ENCODE measurements at places on chromosomes 3 and 15.

GRCh38 chr3:115160295-115160694 is 13.2 kb upstream of the ZBTB20 start:
- DNase-seq: no peak

DNA sequence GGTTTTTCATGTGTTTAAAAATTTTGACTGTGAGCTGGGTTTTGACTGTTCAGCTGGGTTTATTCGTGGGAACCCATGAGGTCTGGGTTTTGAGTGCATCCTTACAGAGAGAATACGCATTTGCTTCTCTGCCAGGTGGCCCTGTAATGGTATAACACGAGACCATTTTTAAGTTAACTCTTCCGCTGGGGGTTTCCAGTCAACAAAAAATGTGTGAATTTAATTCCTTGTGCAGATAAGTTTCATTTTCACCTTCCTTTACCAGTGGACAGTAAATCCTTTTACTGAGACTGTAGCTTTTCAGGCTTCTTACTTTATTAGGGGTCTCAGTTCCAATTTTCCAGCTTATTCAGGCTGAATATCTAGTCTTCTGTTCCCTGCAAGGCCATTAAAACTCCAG is 149.6 kb downstream of the OPA1 start:
- DNase-seq: no peak

GRCh38 chr15:68375716-68376220 is 56.2 kb downstream of the ITGA11 start:
- DNase-seq: no peak

GRCh38 chr15:90523373-90523772 is 6.3 kb upstream of the CRTC3 start:
- DNase-seq: no peak

GRCh38 chr3:186772701-186773417 is 10.5 kb upstream of the EIF4A2 start:
- DNase-seq: peak; percentile 45

GRCh38 chr15:56934269-56934668 is 15.8 kb downstream of the TCF12 start:
- DNase-seq: no peak

DNA sequence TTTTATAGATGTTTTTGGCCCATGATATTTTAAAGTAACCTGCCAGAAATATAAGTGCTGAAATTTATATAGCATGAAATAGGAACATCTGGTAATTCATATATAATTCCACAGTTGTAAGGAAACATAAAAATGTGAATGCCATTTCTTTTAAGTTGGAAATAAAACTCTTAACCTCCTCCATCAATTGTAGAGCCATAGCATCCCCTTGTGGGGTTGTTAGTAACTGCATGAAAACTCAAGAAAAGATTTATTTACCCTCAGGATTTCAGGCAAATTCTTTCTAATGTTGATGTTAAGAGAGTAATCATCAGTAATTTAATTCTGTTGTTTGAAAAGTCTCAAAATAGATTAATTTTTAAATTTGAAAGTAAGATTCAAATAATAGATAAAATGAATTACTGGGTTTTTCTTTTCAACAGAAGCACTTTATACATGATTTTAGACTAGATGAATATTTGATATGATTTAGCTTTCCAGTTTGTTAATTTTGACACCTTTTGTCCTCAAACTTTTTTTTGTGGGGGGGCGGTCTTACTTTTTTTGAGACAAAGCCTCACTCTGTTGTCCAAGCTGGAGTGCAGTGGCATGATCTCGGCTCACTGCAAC is 74.7 kb downstream of the RASA2 start:
- DNase-seq: peak; percentile 51

DNA sequence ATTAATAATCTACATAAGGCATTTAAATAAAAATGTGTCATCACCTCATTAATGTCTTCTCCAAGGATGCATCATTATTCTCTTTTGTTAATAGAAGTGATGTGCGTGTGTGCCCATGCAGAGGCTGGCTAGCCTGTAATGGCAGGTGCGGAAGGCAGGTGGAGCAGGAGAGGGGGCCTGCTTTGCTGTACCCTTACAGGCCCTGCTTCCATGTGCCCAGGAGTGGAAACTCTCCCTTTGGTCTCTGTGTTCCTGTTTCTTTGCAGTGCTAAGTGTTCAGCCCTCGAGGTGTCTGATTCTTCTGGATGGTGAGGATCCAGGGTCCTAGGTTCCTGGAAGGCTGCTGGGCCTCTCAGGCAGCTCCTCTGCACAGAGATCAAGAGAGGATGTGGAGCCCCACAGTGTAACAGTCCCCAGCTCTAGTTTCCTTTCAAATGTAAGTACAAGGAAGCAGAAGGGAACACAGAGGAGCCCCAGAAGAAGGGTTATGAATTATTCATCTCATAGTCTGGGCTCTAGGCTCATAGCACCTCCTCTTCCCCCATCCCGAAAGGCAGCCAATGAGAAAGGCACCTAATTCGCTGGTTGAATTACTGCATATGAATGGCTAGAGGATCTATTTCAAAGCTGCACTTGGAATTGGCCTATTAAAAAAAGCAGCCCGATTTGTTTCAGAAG is 39.2 kb upstream of the AGBL1 start:
- DNase-seq: no peak

GRCh38 chr3:110126065-110126464 is 788.7 kb upstream of the DPPA4 start:
- no peak for DNase-seq

GRCh38 chr15:70281811-70282307 is 184.1 kb upstream of the TLE3 start:
- DNase-seq: no peak

DNA sequence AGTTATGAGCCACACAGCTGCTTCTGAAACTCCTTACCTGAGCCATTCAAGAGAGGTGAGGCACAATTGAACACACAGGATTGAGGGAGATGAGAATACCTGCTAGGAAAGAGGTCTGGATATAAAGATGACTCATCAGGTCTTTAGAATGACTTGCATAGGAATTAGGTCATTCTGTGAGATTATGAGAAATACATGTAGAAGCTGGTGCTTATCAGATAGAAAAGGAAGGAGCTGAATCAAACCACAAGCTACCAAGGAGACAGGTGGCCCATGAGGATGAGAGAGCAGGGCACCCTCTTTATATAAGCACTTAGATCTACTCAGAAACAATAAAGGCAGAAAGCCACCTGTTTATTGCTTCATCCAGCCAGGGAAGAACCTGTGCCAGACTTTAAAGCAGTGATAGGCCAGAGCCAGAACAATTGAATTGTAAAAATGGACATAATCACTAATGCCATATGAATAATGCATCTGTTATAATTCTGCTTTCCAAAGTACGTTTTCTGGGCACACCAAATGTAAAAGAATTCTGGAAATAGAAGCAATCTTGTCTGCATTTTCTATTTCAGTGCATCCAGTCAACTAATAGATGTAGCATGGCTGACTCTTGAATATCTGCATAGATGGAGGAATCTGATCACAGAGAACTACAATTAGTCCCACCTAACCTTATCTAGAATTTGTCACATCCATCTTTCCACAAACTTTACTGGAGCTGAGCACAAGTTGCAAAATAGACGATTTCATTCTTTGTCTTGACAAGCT is 74.9 kb downstream of the PIK3R4 start:
- no peak for DNase-seq

DNA sequence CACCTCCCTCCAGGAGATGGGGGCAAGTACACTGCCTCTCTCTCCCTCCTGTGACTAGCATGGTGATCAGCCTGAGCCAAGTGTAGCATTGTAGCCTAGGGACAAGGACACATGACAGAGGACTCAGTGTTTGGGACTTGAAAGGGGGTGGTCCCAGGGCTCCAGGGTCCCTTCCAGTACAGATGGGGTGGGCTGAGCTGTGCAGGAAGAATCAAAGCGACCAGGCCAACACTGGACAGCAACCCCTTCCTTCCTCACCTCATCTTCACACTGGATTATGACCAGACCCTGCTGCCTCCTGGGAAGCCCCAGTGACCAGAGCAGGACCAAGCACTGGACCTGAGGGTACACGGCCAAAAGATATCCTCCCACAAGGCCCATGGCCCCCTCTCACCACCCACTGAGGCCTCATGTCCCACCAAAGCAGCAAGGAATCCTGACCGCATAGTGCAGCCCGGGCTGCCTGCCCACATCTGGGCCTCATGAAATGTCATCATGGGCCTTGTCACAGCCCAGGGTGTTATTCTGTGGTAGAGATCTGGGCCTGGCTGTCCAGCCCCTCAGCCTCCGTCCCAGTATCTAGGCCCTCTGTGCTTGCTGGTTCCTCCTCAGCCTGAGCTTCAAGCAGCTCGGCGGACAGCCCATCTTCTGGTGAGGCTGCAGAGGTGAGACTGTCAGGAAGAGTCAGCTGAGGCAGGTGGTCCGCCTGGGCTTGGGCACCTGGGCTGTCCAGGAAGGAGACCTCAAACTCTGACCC is 9.5 kb downstream of the GORASP1 start:
- no peak for DNase-seq

GRCh38 chr3:125239266-125239665 is 26.7 kb upstream of the SLC12A8 start:
- DNase-seq: no peak

GRCh38 chr3:13886593-13887129 is 6.8 kb upstream of the WNT7A start:
- no peak for DNase-seq

DNA sequence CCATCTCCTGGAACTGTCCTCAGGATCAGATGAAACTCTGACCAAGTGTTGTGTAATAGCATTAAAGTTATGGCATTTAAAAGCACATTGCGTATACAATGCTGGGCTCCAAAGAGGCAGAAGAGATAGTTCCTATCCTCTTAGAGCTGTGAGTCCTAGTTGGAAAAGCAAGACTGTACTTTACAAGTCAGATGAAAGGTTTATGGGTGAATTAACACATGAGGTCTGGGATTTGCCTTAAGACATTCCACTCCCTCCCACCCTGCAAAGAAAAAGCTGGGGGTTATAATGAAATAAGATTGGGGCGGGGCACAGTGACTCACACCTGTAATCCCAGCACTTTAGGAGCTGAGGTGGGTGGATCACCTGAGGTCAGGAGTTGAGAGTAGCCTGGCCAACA is 35.6 kb downstream of the SNAPC5 start:
- DNase-seq: no peak

DNA sequence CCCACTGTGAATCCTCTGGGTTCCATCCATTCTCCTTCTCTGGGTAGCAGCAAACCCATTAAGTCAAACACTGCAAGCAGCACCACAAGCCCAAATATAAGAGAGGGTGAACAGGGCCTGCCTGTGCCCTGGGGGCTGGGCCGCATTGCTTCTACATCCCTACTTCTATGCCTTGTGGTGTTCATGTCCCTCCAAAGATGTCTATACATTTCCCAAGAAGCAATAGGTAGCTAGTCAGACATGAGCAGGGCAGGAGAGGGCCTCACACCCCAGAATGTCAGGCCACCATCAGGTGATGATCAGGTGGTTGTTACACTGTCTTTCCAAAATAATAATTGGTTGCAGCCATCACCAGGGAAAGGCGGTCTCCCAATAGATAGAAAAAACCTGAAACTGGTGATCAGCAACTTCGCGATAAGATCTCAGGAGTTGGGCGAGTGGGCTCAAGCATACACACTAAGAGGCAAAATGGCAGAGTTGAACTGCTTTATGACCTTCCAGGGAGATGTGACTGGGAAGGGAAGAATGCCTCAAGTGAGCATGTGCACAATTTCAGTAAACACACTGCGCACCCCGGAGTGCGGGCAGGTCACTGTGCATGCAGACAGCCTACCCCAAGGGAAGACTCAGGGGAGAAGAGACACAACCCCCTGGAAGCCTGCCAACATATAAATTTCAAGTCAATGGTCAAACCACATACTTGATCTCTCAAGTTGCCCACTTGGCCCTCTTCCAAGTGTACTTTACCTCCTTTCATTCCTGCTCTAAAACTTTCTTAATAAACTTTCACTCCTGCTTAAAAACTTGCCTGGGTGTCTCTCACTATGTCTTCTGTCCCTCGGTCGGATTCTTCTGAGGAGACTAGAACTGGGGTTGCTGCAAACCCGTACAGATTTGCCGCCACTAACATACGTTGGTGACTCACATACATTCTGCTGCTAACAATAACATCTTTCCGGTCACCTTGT is 39.9 kb downstream of the KLF15 start:
- no peak for DNase-seq

DNA sequence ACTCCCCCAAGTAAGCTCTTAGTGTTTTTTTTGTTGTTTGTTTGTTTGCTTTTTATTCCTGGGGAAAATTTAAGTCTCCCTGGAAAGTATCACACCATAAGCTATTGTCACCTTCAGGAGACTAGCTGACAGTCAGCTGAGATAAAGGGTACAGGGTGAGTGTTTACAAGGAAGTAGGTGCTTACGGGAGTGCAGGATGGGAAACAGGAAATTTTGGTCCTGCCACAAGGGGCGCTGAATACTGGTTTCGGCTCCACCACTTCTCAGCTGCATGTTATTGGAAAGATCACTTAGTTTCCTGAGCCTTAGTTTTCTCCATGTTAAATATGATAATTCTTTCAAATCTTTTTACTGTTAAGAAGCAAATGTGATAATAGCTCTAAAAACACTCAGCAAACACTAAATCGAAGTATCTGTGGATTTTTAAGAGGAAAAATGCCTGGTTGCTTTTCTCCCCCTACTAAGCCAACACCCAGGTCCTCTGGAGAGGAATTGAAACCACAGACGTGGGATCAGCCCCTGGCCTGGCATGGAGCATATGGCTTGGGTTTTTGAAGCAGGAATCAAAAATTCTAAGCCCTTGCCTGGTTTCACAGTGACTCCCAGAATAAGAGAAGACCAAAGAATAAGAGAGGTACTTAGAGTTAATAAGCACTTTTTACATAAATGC is 90.7 kb downstream of the SCN11A start:
- peak; percentile 47 for DNase-seq

GRCh38 chr3:11535243-11535960 is 108.3 kb downstream of the VGLL4 start:
- no peak for DNase-seq

- no peak for DNase-seq
These were observed 228.5 kb downstream of the CHL1 start for GRCh38 chr3:425079-425478.

DNA sequence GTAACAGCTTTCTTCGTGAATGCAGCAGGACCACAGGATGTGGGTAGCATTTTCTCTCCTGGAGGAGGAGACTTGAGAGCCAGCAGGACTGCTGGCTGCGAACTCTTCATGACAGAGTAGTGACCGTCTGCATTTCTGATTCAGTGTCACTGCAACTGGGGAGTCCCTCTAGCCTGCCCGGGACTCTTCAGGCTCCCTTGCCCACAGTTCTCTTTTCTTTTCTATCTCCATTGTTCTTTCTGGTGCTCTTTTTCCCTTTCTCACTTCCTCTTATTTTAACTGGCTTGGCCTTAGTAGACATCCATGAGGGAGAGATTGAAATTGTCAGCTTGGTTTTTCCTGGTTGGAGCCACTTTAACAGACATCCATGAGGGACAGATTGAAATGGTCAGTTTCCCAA is 49.9 kb upstream of the P2RY1 start:
- no peak for DNase-seq

DNA sequence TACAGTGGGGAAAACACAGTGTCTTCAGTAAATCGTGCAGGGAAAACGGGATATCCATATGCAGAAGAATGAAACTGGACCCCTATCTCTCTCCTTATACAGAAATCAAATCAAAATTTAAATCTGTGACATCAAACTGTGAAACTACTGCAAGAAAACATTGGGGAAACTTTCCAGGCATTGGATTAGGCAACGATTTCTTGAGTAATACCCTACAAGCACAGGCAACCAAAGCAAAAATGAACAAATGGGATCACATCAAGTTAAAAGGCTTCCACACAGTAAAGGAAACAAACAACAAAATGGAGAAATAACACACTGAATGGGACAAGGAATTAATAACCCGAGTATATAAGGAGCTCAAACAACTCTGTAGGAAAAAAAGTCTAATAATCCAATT is 165.3 kb downstream of the PLCL2 start:
- no peak for DNase-seq

- DNase-seq: no peak
These were observed 283.4 kb upstream of the ATP11B start for GRCh38 chr3:182509844-182510460.

- no peak for DNase-seq
These were observed 8.4 kb upstream of the CMTM7 start for GRCh38 chr3:32383136-32383711.

Measured in neural crest cell (in vitro differentiated cells).